ENCODE measurements at places on chromosomes 5 and 9.

- no peak for DNase-seq
Measured at GRCh38 chr5:132840313-132840712, 9.9 kb upstream of the SHROOM1 start.

DNA sequence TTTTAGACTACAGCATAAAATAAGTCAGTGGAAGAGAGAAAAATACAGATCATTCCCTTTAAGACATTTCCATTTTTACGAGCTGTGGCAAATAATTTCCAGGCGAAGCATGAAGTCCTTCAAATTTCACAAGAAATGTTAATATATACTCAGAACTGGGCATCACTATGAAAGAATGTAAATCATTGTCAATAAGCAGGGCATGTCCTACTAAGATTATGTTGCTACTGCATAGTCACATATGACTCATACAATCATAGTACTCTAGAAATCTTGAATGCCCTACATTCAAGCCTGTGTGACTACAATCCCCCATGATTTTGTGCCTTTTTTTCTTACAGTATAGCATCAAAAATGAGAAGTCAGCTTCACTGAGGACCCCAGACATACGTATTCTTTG, 485.2 kb upstream of the FTMT start:
- no peak for DNase-seq

GRCh38 chr5:145316282-145316681, 518.9 kb downstream of the PRELID2 start:
- DNase-seq = no peak

- no peak for DNase-seq
Measured at GRCh38 chr9:68653141-68653595, 51.9 kb upstream of the PIP5K1B start.

DNA sequence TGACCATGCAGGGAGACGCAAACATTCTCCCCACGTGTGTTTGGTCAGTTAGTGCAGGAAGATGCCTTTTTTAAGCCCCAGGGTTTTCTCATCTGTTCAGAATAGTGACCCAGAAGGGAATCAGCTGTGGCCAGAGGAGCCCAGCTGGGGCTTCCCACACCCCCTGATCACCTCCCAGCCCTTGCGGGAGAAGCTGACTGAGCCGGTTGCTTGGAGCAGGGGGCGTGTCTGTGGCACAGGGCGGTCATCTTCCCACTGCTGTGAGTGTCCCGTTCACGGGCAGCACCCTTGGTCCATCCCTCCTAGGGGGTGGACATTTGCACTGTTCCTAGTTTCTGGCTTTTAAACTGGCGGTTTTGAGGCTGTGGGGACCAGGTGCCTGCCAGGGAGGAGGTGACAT, 69.7 kb downstream of the NEK6 start:
- no peak for DNase-seq

DNA sequence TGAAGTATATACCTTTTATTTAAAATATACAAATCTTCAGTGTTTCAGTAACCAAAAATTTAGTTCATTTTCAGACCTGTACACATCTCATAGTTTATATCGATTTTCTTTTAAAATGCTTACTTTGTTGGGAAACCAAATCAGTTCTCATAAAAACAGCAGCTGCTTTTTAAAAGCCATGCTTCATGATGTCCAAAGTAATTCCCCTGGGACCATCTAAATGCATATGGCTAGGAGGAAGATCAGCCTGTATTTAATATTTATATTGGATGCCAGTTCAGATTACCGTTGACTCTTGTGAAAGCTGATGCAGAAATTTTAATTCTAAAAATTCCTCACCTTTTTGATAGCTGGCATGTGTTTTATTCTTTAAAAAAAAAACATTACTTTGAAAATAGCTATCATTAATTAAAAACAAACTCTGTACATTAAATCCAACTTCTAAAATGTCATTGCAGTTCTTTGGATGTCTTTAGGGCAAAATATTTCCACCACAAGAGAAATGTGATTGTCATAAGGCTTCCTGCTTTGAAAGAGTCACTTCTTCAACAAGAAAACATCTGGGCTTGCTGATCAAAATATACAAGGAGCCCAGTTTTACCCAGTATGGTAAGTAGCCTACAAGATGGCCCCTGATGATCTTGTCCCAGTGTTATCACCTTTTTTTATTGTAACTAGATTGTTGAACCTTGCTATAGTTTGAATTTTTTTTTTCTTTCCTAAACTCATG, 1242.9 kb upstream of the CDH6 start:
- no peak for DNase-seq

DNA sequence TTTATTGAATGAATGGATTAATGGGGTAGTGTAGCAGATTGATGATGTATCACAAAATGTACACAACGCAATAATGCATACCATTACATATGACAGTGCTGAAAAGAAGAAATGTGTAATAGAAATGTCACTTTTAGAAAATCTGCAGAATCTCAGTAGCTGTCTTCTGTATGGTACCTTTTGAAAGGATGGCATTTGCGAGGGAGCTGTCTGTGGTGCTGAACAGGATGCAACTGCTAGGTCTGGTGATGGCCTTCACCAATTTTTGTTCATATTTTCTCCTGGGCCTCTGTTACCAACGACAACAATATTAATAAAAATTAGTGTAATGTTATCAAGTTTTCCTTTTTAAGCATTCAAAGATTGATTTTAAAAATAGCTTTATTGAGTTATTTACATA, 36.2 kb upstream of the OTULIN start:
- DNase-seq = no peak

- no peak for DNase-seq
Measured at GRCh38 chr5:145223582-145223981, 611.6 kb downstream of the PRELID2 start.

GRCh38 chr9:546797-547223, 294.7 kb upstream of the DMRT1 start:
- no peak for DNase-seq

All from NCI-H1436 treated with DMSO at 0.1 percent for 48 hours (cell line).